NCI-H69 (cell line): ENCODE measurements at places on chromosomes 3 and 15.

DNA sequence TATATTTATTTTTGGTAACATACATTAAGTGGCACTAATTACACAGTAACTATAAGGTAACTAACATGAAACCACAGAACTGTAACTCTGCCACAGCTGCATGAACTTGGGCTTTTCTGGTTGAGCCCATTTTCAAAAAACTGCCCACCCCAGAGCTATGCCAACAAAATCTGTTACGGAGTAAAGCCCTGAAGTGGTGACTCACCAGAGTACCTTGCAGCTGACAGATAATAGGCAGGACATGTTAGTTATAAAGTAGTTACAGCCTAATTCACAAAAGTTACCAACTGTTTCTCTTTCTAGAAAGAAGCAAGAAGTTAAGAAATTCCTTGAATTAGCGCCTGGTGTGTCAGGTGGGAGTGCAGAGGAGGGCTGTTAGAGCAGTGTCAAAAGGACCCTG lies 1.5 kb upstream of the GPX1 start:
- peak; percentile 20 for DNase-seq

DNA sequence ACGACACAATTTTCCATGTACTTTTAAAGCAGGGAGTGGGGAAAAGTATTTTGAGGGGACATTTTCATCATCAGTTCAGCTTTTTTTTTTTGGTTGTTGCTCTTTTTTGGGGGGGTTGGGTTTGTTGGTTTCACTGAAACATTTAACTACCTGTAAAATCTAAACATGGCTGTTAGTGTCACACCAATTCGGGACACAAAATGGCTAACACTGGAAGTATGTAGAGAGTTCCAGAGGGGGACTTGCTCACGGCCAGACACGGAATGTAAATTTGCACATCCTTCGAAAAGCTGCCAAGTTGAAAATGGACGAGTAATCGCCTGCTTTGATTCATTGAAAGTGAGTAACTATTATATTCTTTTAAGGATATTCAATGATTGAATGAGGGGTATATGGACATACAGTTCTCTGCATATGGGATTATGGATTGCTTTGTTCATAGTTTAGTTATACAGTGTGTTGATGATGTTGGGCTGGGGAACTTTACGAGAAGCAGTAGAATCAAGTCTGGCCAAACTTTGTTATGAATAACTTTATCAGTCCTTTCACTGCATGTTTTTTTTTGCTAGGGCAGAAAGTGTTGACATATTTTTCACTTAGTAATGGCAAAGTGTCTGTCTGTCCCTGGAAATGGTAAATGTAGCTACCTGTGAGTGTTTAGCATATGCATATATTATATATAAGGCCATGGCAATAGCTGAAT lies 31.5 kb downstream of the MBNL1 start:
- no peak for DNase-seq

DNA sequence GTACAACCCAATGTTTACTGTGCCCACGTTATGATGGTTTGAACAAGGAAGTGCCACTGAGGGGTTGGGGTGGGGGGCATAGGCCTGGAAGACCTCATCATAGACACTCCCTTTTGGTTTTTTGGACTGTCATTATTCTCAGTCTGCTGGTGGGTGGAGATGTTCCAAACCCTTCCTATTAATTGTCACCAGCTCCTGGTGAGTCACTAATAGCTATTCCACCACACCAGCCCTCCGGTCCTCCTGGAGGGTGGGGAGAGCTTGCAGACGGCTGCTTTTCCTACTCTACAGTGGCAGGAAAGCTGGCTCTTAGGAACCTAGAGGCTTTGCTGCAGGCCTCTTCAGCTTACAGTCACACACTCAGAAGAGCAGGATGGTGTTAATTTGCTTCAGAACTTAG lies 9.0 kb upstream of the COPG1 start:
- DNase-seq: peak; percentile 3

- peak; percentile 68 for DNase-seq
Observed at GRCh38 chr15:80615783-80616391, 79.2 kb upstream of the ABHD17C start.

DNA sequence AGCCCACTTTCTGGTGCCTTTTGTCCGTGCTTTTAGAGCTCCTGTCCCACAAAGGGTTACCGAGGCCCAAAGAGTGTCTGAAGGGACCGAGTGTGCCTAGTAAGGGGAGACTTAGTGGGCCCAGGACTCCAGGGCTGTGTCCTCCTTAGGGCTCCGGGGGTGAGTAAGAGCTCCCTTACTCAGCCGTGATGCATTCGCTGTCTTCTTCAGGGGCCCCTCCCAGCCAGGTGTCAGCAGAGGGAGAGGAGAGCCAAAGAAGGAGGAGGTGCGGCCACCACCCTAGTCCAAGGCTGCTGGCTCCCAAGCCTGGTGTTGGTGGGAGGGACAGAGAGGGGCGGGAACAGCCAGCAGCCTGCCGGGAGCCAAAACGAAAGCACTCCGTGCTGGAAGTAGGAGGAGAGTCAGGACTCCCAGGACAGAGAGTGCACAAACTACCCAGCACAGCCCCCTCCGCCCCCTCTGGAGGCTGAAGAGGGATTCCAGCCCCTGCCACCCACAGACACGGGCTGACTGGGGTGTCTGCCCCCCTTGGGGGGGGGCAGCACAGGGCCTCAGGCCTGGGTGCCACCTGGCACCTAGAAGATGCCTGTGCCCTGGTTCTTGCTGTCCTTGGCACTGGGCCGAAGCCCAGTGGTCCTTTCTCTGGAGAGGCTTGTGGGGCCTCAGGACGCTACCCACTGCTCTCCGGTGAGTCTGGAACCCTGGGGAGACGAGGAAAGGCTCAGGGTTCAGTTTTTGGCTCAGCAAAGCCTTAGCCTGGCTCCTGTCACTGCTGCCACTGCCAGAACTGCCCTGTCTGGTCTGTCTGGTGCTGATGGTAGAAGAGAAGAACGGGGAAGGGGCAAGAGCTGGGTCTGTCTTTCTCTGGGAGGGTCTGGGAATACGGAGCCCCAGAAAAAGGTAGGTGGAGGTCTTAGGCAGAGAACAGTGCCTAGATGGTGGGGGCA lies at the start of gene IL17RC:
Gene IL17RC (plus strand): TSS at position 365 of the 947 bp plus-strand sequence. CDS start 218 bp downstream, at position 583.
- peak; percentile 91 for DNase-seq

DNA sequence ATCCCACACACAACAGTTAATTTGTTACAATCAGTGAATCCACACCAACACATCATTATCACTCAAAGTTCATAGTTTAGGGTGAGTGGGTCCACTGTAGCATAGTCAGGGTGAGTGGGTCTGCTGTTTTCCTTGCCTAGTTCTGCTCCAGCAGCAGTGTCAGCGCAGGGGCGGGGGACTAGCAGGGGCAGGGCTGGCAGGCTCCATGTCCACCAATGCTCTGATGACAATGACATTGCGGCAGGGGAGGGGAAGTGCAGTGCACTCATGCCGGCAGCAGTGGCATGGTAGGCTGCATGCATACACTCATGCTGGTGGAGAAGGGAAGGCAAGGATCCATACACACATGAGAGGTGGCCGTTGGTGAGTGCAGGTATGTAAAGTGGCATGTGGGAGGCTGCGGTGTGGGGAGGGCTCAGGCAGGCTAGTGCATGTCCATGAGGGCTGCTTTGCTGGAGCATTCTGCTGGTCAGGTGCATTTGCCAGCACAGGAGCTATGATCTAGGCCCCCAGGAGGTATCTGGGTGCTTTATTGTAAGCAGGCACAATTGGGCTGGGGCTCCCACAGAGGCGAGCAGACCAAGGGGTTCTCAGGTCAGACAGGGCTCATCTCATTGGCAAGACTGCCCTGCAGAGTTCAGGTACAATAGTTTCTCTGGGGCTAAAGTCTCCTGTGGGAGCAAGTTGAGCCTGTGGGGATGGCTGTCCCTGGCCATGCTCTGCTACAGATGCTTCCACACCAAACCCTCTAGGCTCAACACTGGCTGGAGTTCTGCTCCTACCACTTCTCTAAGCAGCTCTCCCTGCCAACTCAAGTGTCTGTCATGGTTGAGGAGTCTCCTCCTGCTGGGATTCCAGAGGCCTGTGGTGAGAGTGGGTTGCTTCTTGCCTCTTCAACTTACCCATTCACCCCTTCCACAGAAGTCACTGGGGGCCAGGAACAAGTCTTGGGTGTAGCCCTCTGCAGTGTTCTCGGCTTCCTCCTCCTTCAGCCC lies 81.3 kb downstream of the KCNAB1 start:
- no peak for DNase-seq

GRCh38 chr15:90749754-90750153 lies 32.6 kb downstream of the BLM start:
- no peak for DNase-seq

DNA sequence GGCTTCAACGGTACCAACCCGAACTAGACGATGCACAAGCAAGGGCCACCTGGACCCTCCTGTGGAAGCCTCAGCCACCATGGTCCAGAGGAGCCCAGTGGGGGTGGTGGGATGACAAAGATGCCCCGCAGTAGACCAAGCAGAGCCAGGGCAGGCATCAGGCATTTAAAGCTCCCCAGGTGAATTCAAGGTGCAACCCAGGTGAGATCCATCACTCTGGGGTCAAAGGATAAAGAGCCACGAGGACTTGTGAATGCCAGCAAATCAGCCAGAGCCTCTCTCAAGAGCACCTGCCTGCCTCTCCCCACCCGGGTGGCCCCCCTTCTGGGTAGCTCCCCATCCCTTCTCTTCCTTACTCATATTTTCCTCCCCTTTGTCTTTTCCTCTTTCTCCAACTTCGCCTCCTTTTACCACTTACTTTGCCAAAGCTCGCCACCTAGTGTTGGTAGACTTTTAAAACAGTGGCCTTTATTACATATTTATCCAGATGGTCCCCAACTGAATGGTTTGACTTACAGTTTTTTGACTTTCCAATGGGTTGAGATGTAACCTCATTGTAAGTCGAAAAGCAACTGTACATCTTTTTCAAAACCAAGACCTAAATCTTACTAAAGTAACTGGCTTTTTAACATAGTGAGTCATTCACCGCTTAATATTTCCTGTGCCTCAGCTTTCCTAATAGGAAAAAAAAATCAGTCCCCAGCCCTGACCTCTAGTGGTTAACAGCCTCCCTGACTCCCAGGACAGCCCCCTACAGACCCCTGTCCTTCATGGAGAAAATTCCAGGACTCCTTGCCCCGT lies 18.8 kb downstream of the PLA2G4F start:
- DNase-seq: peak; percentile 60
